ENCODE measurements at places on chromosomes 2 and 18. TPM values are rescaled to one million over a fixed set of nuclear protein-coding genes. Genes with fewer than 3 reads are reported as not detected.

The C2orf78 gene
- not detected for total RNA-seq

The HAAO gene
- 0.38 TPM for total RNA-seq

The MGAT4A gene
- 0.28 TPM for total RNA-seq

The AKAIN1 gene
- not detected for total RNA-seq

The LYG2 gene
- not detected for total RNA-seq

The TMEM198 gene
- total RNA-seq: 0.96 TPM

The BCL2 gene
- 1.5 TPM for total RNA-seq

The CD8B2 gene
- total RNA-seq: not detected

The CCL20 gene
- 57.5 TPM for total RNA-seq

The VSNL1 gene
- 0.85 TPM for total RNA-seq

Measured in regular cardiac myocyte (primary cell).